ENCODE measurements at places on chromosomes 16 and 17.

- DNase-seq: no peak
Measured at GRCh38 chr16:86909359-86910160, 331.2 kb downstream of the FOXL1 start.

GRCh38 chr17:19727501-19728078 lies 11.2 kb upstream of the SLC47A2 start:
- no peak for DNase-seq

GRCh38 chr16:18788828-18789514 lies 1.2 kb downstream of the RPS15A start:
- DNase-seq: no peak

DNA sequence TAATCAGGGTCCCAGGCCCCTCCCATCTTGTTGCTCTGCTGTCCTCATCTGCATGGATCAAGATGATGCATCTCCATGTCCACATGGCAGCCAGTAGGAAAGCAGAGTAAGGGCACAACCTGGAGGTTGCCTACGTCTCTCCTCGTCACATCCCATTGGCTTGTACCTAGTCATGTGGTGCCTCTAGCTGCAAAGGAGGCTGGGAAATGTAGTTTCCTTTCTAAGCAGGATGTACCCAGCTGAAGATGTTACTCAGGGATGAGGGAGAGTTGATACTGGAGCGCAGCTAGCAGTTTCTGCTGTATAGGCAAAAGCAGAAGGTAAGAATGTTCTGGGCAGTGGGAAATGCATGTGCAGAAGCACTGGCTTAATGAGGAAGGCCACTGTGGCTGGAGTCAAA lies 20.8 kb downstream of the ABCC1 start:
- DNase-seq: no peak

GRCh38 chr16:31486045-31486444 lies 3.1 kb downstream of the SLC5A2 start:
- no peak for DNase-seq

GRCh38 chr16:67953641-67954375 lies 9.9 kb upstream of the LCAT start:
- no peak for DNase-seq

- no peak for DNase-seq
Measured at GRCh38 chr17:57604771-57605674, 140.1 kb downstream of the CCDC182 start.

GRCh38 chr17:19019041-19019941 lies 14.7 kb upstream of the FAM83G start:
- DNase-seq: no peak

GRCh38 chr17:28475151-28475900 lies 1.9 kb downstream of the SLC13A2 start:
- DNase-seq: no peak

DNA sequence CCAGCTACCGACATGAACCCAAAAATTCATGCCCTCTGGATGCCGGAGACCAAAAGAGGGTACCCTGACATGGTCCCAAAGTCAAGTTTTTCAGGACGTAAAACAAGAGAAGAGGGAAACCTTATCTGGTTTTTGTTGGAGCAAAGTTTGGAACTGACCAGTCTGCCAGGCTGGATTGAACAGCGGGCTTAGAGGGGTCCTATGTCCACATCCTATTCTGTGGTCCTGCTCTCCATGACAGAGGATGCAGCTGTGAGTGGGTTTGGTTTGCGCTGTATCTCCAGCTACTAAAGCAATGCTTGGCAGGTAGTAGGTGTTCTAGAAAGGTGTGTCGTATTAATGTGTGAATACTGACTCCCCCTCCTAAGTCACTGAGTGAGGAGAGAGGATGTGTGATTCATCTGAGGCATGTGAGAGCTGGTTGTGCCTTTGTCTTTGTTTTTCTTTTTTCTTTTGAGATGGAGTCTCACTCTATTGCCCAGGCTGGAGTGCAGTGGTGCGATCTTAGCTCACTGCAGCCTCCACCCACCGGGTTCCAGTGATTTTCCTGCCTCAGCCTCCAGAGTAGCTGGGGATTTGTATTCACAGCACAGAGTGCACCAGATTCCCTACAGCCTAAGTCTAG lies 31.0 kb downstream of the PMM2 start:
- no peak for DNase-seq

DNA sequence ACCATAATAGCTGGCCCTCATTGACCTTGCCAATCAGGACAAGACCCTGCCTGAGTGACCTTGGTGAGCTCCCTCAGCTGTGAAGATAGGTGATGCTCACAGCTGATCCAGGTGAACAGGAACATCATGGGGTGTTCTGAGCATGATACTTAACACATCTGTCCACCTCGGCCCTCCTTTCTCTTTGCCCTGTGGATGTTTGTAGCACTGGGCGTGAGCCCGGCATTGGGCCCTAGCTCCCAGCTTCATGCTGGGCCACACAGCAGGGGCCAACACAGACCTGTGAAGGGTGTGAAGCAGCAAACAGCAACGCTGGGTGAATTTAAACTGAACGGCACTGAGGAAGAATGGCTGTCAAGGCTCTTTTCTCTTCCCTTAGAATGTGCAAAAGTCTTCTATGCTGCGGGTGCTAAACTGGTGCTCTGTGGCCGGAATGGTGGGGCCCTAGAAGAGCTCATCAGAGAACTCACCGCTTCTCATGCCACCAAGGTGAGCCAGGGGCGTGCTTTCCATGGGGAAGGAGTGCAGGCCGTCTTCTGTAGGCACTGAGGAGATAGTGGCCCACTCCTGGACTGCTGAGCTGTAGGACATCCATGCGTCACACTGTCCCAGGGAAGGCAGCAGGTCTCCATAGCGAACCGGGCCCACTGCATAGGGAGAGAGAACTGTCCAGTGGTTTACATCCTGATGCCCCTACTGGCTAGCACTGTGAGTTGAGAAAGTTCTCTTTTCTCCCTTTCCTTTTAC lies 35.9 kb downstream of the TMEM11 start:
- DNase-seq: no peak

- no peak for DNase-seq
Measured at GRCh38 chr17:30095507-30096244, 20.9 kb upstream of the NSRP1 start.

DNA sequence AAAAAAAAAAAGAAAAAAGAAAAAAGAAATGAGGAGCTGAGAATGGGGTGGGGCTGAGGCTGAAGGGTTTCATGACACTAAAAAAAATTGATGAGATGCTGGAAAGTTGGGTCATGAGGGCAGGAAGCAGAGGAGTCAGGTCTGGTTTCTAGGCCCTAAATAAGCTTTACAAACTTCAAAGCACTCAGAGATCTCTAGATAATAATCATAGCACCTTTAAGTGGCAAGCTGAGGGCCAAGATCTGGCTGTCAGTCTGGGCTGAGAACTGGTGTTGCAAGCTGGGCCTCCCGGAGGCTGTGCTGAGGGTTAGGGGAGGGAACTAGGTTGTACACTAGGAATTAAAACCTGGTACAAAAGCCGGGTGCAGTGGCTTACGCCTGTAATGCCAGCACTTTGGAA lies 6.4 kb downstream of the ZNF764 start:
- DNase-seq: peak; percentile 57

DNA sequence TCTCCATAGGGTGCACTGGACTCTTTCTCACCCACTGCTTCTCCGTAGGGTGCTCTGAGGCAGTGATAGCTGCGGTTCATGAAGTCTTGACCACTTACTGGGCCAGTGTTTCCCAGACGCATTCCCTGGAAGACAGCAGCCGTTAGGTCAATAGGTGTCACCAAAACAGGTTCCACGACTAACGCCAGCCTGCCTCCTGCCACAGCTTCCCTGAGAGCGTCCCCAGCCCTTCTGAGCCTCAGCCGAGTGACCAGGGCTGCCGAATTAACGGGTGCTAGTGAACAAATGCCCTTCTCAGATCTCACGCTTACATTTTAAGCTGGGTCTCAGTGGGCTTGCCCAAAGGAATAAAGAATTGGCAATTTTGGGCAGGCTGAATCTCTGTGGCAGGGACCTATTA lies 188.7 kb upstream of the TNRC6C start:
- no peak for DNase-seq

- no peak for DNase-seq
Measured at GRCh38 chr16:84947996-84948850, 63.1 kb downstream of the ZDHHC7 start.

DNA sequence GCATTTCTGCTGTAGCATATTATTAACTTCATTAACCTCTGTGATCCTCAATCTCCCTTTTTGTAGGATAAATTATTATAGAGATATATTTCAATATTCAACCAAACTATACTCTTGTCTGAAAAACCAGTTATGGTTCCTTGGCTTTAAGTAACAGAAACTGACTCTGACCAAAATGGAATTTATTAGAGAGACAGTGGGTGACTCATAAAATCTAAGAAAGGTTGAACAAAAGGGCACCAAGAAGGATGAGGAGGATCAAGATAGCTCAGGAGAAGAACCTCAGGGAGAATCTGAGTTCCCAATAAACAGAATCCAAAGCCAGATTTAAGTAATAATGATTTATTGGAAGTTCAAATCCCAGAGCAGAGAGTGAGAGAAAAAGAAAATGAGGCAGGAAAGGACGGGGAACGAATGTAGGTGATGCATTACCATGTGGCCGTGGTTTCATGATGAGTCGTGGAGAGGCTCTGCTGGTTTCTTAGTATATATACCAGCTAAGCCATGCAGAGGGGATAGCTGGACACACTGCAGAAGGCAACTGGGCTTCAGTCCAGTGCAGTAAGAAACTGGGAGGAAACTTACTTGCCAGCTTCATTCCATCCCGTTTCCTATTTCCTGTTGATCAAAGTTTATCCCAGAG lies 151.5 kb upstream of the GOT2 start:
- DNase-seq: no peak

GRCh38 chr16:85838876-85839585 lies 39.5 kb downstream of the COX4I1 start:
- no peak for DNase-seq

GRCh38 chr16:57807252-57807967 lies 5.1 kb upstream of the KIFC3 start:
- DNase-seq: no peak

DNA sequence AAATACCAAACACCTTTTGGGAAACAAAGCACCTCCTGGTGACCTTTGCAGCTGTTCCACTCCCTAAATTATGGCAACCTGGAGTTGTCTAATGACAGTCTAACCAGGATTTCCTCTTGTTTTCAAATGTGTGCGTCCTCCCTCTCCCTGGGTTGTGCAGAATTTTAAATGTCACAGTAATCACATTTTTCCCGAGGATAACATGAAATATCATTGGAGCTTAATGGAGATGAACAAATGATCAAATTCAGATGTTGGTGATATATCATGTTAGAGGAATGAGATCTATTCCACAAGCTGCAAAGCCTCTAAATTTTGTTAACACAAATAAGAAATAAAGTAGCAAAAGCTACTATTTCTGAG lies 86.9 kb upstream of the HLF start:
- no peak for DNase-seq

DNA sequence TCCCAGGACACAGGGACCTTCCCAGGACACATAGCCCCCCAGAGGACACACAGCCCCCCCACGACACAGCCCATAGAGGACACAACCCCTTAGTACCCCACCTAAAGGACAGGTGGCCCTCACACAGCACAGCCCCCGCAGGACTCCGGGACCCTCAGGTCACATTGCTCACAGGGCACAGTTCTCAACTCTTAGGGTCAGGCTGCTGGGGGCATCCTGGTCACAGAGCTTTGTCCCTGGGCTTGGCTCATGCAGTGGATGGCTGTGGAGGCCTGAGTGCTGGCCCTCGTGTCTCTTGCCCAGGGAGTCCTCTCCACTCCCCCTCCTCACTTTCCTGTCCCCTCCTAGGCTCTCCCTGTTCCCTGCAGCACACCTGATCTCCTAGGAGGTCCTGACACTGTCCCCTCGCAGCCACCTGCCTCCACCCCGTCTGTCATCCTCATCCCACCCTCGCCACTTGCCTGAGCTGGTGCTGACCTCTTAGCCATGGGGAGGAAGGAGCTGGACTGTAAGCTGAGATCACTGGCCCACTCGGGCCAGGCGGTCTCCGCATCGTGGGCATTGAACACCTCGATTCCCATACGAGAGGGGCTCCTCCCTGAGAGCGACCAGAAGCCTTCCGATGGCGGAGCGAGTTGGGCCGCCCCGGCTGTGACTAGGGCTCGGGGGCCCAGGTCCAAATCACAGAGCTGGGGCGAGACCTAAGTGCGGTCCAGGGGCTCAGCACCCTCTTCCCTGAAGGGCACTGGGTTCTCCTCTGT lies 1.4 kb upstream of the WDR45B start:
- no peak for DNase-seq

DNA sequence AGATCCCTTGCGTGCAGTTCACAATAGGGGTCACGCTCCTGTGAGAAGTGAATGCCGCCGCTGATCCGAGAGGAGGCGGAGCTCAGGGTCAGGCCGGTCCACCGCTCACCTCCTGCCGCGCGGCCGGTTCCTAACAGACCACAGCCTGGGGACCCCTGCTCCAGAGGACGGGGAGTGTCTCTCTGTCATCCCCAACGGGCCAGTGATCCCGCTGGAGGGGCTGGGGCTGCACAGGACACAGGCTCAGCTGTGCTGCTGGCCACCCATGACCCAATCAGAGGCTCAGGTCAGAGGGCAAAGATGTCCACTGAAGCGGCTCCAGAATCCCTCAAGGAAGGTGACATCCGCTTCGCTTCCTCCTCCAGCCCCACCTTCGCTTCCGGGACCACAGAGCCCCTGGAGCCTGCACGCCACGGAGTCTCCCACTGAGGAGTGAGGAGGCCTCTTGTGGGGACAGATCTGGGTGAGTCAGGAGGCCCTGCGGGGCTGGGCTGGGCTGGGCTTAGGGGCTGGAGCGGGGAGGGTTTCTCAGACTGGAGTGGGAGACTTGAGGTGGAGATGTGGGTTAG lies 115.4 kb downstream of the METRNL start:
- DNase-seq: no peak

DNA sequence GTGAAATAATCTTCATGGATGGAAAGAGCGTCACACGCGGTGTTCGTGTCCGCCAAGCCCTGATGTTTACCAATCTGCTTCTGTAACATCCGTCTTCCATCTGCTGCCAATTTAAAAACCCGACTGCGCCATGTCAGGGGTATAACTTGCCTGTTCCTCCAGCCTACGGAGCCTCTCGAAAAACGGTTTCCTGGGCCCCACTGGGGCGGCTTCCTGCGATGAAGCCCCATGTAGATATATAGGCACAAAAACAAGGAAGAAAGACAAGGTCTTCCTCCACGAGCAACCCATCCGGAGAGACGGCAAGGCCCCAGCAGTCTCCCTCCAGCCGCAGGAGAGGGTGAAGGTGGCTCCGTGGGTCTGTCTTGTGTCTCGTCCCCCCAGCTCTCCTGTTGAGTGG lies at the start of gene PTX4:
Gene PTX4 (minus strand): TSS at position 326 of the 400 bp plus-strand sequence. CDS start 35 bp downstream, at position 291.
- no peak for DNase-seq

- DNase-seq: no peak
Measured at GRCh38 chr16:68310437-68310773, 341 bp downstream of the SLC7A6OS start.

DNA sequence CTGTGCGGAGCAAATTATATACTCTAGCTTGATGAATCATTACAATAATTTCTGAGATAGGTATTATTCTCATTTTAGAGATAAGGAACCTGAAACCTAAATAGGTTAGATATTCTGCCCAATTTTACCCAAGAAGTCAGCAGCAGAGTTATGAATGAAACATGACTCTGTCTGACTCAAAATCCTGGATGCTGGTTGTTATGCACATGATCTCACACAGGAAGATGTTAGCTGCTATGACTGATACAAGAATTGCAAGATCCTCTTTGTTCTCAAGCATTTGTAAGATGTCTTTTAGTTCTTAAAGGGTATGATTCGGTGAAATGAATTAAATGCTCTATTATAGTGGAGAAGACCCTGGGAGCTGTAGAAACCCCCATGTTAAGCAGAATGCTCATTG lies 447.8 kb downstream of the KIF2B start:
- DNase-seq: no peak
